ENCODE measurements at places on chromosomes 2 and 18.

GRCh38 chr18:2536063-2536462 lies 35.2 kb downstream of the METTL4 start:
- no peak for DNase-seq

- no peak for DNase-seq
These were observed 36.9 kb downstream of the RIT2 start for GRCh38 chr18:43078478-43079092.

DNA sequence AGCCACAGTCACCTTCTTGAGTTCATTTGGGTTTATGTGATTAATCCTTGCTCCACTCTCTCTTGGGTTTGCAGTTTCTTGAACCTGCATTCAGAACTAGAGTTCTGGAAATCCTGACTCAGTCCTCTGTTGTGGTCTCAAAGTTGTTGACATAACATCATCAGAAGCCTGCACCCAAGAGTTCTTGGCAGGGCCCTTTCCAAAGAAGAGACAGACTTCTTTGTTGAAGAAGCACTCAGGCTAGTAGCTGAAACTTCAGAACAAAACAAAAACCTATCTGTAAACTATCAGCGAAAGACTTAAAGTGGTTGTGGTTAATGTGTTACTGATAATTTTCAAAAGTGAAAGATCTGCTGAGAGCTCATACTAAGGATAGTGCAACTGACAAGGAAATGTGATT lies 120.8 kb downstream of the FAM168B start:
- no peak for DNase-seq

DNA sequence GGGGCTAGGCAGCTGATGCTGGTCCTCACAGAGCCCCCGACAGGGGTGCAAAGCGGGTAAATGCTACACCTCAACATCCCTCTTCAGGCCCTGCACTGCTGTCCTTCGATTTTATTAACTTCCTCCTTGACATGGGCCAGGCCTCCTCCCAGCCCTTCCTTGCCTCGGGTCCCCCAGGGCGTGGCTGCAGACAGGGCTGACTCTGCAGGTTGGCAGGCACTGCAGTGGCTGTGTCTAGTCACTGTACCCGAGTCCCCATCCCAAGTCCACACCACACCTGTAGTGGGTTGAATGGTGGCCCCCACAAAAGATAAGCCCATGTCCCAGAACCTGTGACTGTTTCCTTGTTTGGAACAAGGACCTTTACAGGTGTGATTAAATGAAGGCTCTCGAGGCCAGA lies 140.2 kb downstream of the TWIST2 start:
- DNase-seq: no peak

DNA sequence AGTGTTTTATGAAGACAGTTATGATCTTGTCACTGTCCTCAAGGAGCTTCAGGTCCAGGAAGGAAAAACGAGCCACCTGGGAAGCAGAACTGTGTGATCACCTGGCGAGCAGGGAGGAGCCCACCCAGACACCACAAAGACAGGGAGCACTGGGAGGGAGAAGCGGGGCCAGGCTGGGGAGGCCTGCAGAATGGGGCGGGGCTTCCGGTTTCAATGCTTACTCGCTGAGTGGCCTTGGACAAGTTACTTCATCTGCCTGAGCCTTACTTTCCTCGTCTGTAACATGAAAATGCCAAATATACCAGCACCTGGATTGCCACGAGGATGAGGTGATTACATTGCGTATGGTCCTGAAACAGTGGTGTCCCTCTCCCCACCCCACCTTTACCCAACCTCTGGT lies 227.5 kb downstream of the ANKRD30B start:
- DNase-seq: no peak

GRCh38 chr18:24071029-24071428 lies 56.5 kb downstream of the TTC39C start:
- DNase-seq: no peak

- no peak for DNase-seq
These were observed 80.4 kb downstream of the TNS1 start for GRCh38 chr2:217922101-217923006.

DNA sequence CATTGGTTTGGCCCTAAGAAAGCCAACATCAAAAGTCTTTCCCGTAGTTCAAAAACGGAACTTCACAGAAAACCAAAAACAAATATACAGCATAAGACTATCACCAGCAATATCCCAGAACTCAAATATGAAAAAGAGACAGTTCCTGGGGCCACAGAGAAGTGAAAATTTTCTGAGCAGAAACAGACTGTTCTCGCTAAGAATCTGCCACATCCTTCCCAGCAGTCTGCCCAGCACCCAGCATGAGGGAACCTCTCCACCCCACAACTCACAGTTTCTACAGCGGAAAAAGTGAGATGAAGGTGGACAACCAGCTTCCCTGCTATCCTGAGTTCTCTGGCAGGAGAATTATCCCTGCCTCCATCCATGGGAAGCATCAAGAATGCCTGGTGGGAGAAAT lies 26.7 kb upstream of the TMEM163 start:
- DNase-seq: no peak

DNA sequence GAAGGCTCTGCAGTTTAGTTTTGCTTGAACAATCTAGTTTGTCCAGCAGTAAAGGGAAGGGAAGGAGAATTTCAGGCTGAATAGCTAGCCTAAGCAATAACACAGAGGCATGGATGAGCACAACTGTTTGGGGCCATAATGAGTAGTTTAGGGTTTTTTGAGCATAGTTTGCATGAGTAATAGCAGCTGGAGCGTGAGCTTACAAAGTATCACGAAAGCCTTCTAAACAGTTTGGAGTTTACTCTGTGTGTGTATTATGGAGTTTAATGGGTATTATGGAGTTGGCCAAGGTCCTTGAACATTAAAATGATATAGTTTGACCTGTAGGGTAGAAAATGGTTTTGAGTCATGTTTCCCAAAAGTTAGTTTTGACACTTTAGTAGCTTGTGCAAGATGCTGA lies 782.3 kb downstream of the ERBB4 start:
- no peak for DNase-seq

DNA sequence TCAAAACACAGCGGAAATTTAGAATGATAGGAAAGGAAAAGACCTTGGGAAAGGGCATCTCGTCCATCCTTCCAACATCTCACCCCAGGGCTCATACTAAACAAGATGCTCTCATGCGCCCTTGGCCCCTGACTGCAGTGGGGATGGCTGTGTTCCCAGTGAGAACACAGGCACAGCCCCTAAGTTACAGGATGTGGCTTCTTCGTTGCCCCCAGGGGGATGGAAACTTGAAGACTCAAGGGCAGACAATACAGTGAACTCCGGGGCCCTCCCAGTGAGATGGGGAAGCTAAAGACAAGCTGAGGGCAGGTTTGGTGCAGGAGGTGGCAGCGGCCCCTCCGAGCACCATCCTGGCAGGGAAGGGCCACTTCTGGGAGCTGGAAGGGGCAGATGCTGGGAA lies 139.7 kb downstream of the INO80D start:
- no peak for DNase-seq

DNA sequence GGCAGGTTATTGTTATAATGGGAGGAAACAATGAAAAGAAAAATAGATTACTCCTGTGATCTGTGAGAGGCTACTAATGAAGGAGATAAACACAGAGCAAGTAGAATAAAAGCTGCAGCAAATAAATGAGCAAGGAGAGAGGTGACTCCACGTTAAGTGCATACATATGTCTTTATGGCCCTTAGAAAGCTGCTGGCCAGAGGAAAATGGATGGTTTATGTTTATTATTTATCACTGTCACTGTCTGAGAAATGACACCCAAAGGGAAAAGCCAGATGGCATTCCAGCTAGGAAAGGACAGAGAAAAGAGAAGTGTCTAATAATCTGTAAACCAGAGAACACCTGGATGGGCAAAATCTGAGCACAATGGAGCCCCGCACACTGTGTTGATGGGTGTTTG lies 122.9 kb upstream of the DDX18 start:
- DNase-seq: no peak

DNA sequence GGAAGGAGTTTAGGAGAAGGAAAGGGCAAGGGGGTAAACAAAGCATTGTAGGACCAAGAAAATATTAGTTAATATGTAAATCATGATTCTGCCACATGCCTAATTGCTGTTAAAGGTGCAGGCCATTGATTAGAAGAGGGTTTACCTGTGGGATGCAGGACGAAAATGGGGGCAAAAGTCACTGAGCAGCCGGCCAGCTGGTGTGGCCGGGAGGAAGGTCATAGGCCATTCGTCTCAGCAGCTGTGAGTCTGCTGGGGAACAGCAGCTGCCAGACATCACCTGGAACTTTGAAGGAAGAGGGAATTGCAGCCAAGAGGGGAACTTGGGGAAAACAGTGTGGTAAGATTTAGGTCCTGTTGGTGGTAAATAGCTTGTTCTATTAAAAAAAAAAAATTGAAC lies 184.4 kb downstream of the DYSF start:
- no peak for DNase-seq

DNA sequence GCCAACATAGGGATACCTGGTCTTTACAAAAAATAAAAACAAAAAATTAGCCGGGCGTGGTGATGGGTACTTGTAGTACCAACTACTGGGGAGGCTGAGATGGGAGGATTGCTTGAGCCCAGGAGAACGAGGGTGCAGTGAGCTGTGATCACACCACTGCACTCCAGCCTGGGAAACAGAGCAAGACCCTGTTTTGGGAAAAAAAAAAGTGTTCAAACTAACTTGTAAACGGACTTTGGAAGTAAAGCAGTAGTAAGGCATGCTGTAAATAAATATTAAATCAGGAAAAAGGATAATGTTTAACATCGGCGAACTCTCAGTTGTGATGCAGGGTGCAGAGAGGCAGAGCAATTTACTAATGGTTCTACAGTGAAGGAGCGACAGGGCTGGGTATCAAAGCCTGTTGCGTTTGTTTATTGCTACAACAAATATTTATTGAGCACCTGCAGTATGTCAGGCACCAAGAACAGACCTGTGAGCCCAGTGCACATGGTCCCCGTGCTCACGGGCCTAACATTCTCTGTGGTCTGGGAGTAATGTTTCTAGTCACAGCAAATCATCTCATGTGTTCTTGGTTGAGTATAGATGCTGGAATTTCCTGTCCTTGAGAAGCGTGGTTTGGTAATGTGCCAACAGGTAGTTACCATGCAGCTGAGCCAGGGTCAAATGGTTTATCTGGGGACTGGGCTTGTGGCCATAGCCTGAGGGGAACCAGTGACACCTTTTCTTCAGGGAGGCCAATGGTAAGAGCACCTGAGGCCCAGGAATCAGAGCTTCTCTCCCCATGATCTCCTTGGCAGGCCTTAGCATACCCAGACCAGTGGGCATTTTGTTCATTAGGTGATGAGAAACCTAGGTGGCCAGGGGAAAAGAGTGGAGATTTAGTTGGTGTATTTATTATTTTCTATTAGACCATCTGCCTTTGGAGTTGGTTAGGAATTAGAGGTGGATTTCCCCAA lies 27.9 kb upstream of the GREB1 start:
- DNase-seq: no peak

DNA sequence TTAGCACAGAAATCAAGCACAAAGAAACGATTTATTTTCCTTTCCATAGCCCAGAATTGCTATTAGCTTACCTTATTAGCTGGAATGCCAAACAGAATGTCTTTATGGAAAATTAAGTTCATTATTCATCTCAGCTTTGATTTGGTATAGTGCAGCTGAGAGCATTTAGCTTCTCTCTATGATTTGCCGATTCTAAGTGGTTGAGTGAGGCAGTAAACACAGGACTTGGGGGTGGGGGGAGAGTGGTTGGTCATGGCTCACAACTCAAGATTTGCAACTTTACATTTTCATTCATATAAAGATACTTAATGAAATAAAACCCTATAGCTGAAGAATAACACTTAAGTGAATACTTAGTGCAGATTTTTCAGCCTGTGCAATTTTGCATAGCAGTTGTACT lies 395.2 kb downstream of the TGIF1 start:
- no peak for DNase-seq

GRCh38 chr2:219430633-219431615 lies 3.7 kb upstream of the SPEG start:
- no peak for DNase-seq

DNA sequence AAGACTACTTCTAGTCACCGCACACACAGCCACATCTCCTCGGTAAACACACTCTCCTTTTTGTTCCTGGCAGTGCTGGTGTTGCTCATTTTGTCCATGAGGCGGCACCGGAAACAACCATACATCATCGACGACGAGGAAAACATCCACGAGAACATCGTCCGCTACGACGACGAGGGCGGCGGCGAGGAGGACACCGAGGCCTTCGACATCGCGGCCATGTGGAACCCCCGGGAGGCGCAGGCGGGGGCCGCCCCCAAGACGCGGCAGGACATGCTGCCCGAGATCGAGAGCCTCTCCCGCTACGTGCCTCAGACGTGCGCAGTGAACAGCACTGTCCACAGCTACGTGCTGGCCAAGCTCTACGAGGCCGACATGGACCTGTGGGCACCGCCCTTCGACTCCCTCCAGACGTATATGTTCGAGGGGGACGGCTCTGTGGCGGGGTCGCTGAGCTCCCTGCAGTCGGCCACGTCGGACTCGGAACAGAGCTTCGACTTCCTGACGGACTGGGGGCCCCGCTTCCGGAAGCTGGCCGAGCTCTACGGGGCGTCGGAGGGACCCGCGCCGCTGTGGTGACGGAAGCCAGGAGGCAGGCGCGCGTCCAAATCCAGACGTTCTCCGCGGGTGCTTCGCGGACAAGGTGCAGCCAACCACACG lies 221.0 kb downstream of the CDH20 start:
- no peak for DNase-seq

DNA sequence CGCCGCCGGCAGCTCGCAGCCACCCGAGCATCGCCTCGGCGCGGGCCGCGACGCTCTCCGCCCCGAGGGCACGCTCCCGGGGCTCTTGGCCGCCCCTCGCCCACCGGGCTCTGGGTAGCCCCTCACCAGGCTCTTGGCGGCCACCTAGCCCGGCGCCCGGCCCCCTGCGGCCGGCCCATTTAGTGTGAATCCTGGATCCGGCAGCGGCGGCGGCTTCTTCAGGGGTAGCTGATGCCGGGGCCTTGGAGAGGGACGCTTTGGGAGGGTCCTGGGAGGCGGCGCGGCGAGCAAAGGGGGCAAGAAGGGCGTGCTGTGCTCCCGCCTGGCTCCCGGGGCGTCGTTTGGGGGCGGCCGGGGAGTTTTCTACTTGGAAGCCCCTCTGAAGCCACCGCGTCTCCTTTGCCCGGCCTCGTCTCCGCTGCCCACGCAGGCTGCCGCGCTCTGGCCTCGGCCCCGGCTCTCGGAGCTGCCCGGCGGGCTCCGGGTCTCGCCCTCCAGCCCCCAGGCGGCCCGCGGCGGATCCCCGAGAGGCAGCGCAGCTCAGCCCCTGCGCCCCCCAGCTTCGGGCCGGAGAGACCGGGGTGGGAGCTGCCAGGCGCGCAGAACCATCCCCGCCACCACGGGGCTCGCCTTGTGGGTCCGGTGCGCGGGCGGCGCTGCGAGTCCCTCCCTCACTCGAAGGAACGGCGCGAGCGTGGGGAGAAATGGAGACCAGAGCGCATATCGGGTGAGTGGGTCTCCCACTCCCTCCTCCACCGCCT lies 509 bp downstream of the PIEZO2 start:
- DNase-seq: no peak

Measured in NCI-H2107 (cell line).